ENCODE measurements at places on chromosomes 12 and 14. TPM values are rescaled to one million over a fixed set of nuclear protein-coding genes. Genes with fewer than 3 reads are reported as not detected.

DNA sequence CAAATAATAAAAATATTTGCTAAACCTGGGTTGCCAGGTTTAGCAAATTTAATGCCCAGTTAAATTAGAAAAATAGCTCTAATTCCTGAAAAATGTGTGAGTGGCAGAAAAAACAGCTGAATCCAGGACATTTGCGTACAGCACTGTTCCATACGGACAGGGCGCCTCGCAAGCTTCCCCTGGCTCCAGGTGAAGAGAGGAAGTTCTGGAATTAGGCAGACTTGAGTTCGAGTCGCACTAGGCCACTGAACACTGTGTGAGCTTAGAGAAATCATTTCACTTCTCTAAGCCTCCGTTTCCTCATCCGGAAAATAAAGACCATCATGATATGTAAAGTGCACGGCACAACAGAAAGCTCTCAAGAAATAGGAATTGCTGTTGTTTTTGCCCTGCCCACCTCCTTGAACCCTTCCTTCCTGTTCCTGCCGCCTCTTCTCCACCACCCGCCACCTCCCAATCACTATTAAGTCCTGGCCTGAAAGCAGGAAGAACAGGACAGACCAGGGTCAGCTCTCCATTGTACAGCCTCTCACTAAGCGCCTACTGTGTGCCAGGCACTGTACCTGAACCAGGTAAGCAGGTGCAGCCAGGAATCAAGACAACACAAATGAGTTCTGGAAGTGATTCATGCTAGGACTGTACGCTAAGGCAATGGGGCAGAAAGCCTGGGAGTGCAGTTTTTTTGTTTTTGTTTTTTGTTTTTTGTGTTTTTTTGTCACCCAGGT lies 763 bp upstream of the PHETA1 start:
- DNase-seq = no peak

DNA sequence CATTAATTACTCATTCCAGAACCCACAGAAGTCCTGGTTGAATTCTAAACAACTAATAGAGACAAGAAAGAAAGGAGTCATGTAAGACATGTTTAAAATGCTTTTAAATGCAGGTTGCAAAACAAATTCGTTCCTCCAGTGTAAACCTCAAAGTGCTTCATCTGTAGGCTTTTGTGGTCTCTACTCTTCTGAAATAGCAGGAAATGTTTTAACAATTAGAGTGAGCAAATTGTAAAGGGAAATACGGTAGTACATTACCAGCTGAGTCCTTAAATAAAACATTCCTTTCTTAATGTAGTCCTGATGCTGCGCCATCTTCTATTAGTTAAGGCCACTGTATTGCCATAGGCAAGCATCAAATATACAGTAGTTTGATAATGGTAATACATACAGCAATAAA lies 1934.2 kb upstream of the SEL1L start:
- DNase-seq = peak; percentile 17

Gene SERPINA1
- 11.1 TPM for total RNA-seq

DNA sequence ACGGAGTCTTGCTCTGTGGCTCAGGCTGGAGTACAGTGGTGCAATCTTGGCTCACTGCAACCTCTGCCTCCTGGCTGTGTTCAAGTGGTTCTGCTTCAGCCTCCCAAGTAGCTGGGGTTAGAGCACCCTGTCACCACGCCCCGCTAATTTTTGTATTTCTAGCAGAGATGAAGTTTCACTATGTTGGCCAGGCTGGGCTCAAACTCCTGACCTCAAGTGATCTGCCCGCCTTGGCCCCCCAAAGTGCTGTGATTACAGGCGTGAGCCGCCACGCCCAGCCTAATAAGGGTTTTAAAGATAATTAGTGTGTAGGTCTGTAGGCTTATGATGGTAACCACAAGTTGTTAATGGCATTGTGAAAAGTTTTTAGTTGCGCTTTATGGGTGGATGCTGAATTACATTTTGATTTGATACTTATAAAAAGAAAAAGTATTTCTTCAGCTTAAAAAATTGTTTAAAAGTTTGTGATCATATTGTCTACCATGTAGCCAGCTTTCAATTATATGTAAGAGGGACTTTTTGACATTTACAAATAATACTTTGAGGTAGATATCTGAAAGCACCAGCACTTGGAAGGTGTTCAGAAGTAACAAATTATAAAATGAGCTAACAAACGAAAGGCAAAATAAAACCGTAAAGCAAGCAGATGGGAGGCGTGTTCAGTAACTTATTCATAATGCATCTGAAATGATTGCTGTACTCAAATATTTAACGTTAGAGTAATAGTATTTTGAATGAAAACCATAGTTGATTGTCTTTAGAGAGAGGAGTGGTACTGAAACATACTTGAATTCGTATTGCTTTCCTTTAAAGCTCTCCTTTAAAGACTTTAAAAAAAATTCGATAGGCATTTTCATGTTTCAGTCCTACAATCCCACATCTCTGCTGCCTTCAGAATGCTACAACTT lies 37.1 kb downstream of the MDM2 start:
- DNase-seq = no peak

DNA sequence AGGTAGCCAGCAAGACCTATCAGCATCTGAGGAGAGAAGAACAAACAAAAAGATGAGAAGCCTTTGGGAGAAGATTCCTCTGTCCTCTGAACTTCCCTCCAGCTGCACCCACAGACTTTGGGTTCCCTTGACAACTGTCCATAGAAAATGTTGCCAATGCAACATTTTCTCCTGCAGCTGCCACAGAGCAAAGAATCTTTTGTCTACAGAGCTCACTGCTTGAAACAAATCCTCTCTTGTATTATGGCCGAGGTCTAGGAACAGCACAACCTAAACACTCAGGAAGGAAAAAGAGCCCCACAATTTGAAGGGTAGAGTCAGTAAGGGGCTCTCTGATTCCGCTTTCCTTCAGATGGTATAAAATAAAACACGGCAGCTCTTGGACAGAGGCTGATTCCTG lies 14.3 kb downstream of the POMT2 start:
- peak; percentile 17 for DNase-seq

Data from skin of body (tissue), 3 donors.